ENCODE measurements at places on chromosomes 3 and 15. TPM values are rescaled to one million over a fixed set of nuclear protein-coding genes. Genes with fewer than 3 reads are reported as not detected.

DNA sequence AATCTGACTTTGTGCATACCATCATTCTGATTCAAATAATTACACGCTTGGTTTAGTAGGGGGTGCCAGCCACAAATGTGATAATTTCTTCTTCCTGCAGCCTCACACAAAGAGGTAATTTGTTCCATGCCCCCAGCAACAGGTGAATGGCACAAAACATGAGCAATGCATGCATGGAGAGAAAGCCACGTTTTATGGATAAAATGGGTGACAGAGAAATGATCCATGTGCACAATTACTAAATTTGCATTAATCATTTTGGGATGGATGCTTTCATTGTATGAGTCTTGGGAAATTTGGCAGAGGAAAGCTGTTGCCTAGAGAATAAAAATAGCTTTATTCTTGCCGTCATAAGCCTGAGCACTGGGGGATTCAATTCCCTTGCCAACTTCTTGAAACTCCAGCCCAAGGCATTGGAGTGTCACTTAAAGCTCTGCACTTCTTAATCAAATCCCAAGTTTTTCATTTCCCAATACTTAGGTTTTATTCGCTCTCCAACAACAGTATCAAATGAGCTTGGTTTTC is 411.6 kb downstream of the GBE1 start:
- no peak for DNase-seq

CNOT10 gene
- 18.9 TPM for total RNA-seq

DNA sequence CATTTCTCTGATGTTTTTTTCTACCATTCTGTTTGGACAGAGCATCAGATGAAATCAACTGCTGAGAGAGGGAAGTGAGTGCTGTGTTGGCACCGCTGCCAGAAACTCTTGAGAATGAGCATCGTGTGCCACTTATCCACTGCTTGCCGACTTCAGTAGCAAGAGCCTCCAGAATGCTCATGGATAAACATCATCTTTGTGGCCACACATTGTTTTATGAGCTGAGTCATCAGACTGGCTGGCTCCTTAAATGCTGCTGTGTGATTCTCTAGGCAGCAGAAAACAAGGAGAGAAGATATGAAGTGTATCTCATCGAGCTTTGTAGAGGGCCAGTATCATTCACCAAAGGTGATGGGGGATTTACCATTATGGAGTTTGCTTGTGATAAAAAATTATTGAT is 3.4 kb upstream of the DOCK3 start:
- DNase-seq = no peak

OR5K2 gene
- not detected for total RNA-seq

- DNase-seq = no peak
These were observed 372.3 kb upstream of the IL12A start for GRCh38 chr3:159616234-159616825.

DNA sequence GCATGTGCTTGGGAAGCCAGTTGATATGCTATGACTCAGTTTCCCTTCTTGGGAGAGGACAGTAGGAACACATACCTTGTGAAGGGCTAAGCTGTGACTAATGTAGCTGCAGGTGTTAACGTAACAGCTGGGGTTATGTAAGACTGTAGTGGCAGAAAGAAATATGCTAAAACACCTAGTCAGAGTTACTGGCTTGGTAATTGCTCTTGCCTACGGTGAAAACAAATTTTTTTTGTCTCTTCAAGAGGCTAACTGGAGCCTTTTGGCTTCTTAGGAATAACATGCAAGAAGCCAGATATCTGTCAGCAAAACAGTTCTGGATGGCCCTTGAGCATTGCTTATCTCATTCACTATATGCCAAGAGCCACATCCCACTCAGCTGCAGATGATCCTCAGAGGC is 1.4 kb downstream of the MAPKBP1 start:
- DNase-seq = no peak

DNA sequence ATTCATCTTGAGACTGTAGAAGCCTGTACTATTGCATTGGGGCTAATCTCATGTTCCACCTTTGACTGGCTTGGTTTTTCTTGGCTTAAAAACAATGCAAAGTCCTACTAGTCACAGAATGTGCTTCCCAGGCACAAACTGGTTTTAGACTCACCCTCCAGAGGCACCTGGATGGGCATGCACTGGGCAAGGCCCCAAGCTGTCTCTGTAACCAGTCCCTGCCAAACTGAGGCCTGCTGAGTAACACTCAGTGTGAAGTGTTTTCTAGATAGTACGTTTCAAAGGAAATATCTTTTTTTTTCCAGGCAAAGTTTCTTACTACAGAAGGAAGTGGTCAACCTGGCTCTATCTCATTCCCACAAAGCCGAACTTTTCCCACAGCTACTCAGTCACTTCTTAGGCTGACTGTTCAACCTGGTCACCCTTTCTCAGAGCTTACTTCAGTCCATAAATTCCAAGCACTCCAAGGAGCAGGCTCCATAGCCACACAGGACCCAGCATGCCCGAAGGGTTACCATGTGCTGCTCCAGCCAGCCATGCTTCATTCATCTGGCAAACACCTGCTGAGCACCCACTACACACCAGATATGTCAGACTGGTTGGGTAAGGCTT is 57.4 kb downstream of the NPTN start:
- peak; percentile 70 for DNase-seq

- peak; percentile 6 for DNase-seq
These were observed 34.2 kb downstream of the APBA2 start for GRCh38 chr15:28919679-28920655.
